ENCODE measurements at places on chromosomes 1 and 21. TPM values are rescaled to one million over a fixed set of nuclear protein-coding genes. Genes with fewer than 3 reads are reported as not detected.

FCAMR gene
- total RNA-seq, result not detected

MMP23B gene
- total RNA-seq, result 19.5 TPM

DDX59 gene
- total RNA-seq, result 21.5 TPM

NCF2 gene
- total RNA-seq, result 5.2 TPM

GRCh38 chr1:91022518-91022929 is 689 bp upstream of the ZNF644 start:
- no peak for DNase-seq

LAMTOR2 gene
- total RNA-seq, result 61.9 TPM

DNA sequence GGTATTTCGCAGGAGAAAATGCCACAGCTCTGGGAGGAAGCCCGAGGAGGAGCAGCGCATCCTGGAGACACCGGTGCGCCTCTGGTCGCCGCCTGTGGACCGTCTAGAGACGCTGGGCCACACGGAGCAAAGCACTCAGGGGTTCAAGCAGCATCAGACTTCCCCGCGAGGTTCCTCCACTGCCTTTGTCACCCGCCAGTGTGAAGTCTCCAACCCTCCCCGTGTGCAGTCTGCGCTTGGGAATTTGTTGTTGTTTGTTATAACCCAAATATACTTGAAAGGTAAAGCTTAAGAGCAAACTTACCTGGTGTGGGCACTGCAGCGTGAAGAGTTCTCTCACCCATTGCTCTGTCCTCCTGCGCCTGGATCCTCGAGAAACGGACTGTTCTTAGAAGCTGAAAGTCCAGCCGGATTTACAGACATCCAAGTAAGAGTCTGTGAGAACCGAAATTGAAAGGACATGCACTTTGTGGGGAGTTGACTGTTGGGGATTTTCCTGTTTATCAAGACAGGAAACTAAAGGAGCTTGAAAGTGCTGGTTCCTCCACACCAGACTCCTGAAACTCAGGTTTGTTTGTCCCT is at the start of gene GBP4:
Gene GBP4, minus strand, starts transcription at position 452 of the 582 bp plus-strand sequence. Its CDS starts 108 bp downstream, at position 344.
- DNase-seq, result no peak

DNA sequence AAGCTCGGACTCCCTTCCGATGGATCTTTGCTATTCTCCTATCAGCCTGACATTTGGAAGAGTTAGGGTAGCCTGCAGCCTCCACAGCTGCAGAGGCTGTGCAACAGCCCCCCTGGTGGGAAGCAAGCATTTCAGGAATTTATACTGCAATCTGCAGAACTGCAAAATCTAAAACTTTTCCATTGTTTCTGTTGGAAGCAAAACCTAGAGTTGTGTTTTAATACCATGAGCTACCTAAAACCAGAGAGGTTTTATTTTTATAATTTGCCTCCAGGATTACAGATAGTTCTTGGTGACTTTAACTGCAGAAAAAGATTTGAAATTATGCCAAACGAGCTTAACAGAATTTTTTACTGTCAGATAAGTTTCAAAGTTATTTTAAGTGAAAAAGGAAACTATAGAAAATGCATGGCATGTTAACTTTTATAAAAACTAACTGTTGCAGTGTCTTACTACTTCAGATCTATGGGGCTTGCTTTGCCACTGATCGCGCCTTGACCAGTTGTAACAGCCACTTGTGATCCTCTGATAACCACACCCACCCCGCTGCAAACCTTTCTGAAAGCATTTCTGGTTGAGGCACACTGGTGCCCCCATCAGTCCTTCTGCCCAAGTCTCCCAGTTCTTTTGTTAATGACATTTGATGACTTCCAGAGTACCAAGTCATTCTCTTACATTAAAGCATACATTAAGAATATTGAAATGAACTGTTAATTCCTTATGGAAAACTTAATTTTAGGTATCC is 64.8 kb downstream of the PRDM2 start:
- no peak for DNase-seq

- DNase-seq, result peak; percentile 75
Observed at GRCh38 chr1:25624156-25624555, 7.6 kb downstream of the MAN1C1 start.

- DNase-seq, result no peak
Observed at GRCh38 chr1:116075990-116076389, 35.2 kb upstream of the MAB21L3 start.

TIAM1 gene
- total RNA-seq, result 6.3 TPM

CD1C gene
- total RNA-seq, result not detected

DNA sequence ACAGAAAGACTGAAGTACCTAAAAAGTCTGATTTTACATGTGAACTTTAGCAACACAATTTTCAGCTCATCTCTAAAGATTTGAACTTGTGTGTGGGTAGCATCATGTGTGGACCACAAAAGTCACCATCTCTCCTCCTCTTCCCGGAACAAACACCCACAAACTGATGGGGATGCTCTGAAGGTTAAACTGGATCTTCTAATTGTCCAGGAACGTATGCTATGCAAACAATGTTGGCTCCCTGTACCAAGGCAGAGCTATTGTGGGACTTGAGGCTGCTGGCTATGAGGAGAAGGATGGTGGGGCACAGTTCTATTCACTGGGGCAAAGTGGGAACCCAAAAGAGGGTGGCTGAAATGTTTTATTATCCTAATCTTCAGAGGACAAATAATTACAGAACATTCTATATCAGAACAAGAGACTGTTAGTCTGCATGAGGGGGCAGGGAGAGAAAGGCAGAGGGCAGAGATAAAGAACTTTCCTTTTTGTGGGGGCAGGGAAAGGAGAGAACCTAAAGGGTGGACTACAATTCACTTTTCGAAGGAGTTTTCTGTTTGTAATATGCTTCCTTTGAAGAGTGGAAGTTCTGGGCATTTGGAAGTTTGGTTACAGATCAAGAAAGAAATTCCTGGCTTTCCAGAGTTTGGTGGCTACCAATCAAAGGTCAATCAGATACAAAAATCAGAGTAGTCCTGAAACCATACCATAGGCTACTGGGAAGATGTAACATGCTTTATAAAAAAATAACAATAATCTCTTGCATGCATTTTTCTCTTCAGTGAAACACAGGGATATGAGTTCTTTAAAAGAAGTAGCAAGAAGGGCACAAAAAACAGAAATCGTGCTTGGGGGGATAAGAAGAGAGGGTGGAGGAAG is 62.9 kb downstream of the GADD45A start:
- DNase-seq, result no peak

DNA sequence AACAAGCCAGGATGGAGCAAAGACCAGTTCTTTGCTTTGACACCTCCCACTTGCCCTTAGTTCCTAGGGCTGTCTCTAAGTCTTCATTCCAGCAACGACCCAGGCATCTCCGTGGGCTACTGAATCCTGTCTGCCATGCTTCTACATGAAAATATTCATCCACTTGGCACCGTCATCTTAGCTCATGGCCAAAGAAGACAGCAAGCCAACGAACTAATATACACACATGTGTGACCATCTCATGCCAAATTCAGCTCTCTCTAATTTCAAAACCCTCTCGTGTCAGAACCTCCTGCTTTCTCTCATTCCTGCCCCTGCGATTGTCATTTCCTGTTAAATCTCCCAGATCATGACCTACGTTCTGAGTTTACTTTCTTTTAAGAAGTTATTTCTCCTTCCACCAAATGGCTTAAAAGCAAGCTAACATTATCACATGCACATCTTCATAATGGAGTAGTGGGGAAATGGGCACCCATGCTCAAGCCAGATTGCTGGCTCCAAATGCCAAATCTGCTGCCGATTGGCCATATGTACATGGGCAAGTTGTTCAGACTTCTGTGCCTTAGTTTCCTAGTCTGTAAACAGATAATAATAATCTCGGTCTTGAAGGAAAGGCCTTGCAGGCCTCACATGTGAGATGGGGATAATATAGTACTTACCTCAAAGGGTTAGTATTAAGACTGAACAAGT is 373.4 kb downstream of the USH2A start:
- no peak for DNase-seq

GRCh38 chr1:201634261-201634660 is 95.3 kb downstream of the NAV1 start:
- no peak for DNase-seq

C1orf185 gene
- total RNA-seq, result not detected

OR2G6 gene
- not detected for total RNA-seq

L1TD1 gene
- not detected for total RNA-seq

ICOSLG gene
- 1.7 TPM for total RNA-seq

DNA sequence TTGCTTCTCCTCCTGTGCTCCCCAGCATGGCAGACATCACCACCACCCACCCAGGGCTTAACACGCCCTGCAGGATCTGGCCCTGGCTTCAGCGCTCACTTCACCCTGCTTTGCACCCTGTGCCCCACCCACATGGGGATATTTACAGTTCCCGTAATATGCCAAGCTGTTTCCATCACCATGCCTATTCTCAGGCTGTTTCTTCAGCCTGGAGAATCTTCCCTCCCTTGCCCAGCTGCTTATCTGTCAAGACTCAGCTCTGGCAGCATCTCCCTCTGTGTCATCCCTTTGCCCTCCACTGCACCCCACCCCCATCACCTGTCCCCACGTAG is 3.6 kb upstream of the AHCYL1 start:
- DNase-seq, result no peak

GRCh38 chr1:167781558-167781957 is 59.8 kb downstream of the MPZL1 start:
- no peak for DNase-seq

GRCh38 chr1:113540335-113540734 is 150.0 kb downstream of the MAGI3 start:
- DNase-seq, result no peak

IQCC gene
- total RNA-seq, result 1.1 TPM

GRCh38 chr1:204084247-204084772 is 11.4 kb downstream of the SOX13 start:
- no peak for DNase-seq

DNA sequence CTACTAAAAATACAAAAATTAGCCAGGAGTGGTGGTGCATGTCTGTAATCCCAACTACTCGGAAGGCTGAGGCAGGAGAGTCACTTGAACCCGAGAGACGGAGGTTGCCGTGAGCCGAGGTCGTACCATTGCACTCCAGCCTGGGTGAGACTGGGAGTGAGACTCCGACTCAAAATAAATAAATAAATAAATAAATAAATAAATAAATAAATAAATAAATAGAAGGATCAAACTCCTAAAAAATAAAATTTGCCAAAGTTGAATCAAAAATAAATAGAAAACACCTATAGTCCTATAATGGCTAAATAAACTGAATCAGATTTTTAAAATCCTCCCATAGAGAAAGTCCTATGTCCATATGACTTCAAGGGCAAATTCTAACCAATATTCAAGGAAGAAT is 15.2 kb upstream of the PEX19 start:
- no peak for DNase-seq

DNA sequence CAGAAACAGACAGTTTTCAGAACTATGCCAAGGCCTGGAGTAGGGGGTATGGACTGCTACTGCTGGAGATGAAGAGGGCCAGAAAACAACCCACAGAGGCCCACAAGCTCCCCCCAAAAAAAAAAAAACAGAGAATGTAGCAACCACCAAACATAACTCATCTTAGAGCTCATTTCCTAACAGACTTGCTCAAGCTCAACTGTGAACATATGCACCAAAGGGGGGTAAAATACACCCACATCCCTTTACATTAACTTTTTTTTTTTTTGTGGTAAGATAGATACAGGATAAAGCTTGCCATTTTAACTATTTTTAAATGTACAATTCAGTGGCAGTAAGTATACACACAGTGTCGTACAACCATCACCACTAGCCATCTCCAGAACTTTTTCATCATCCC is 36.0 kb downstream of the SEC16B start:
- no peak for DNase-seq

GMEB1 gene
- total RNA-seq, result 10.4 TPM

GRCh38 chr1:147189514-147189913 is 17.2 kb upstream of the PRKAB2 start:
- no peak for DNase-seq

GRCh38 chr1:65265651-65266351 is 43.5 kb upstream of the DNAJC6 start:
- DNase-seq, result peak; percentile 83
